ENCODE measurements at places on chromosomes 16 and 17. TPM values are rescaled to one million over a fixed set of nuclear protein-coding genes. Genes with fewer than 3 reads are reported as not detected.

Gene ACACA
- 26.8 TPM for total RNA-seq

DNA sequence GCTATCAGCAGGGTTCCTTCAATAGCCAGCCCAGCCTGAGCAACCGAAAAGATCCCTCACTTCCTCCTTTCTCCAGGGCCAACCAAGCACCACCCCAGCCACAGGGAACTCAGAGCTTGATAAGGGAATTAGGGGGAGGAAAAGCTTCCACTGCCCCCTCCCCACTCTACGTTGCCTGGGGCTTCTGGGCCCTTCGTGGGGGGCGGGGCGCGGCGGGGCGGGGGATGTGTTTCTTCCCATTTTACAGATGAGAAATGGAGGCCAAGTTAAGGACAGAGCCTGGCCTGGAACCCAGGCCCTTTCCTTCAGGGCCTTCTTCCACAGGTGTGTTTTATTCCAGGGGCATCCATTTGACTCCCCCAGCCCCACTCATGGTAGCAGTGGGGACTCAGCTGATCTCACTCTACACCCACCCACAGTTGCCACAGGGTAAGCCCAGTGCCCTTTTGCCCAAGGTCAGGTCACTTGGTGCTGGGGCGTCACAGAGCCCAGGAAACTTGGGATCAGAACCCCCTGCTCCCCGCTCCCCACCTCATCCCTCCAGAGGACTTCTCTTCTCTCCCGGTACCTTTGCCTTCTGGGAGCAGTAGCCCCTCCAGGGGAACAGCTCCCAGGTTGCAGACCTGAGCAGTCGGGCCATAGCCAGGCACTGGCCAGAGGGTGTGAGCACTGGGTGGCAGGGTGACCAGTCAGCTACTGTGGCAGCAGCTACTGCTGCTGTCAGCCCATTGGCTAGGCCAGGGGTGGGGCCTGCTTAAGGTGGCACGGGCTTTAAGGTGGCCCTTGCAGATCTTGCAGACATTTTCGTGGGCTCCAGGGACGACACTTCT, at the start of gene LDHD:
Gene LDHD, minus strand, starts transcription at position 700 of the 830 bp plus-strand sequence. Its CDS starts 60 bp downstream, at position 640.
- peak; percentile 63 for DNase-seq

Gene HASPIN
- 4.3 TPM for total RNA-seq

GRCh38 chr17:43905400-43905984, 1.8 kb downstream of the MPP2 start:
- no peak for DNase-seq

Gene KRTAP16-1
- total RNA-seq: not detected

GRCh38 chr16:80526418-80527061, 14.3 kb upstream of the DYNLRB2 start:
- peak; percentile 71 for DNase-seq

- no peak for DNase-seq
Observed at GRCh38 chr17:58611331-58611730, 80.5 kb downstream of the TEX14 start.
